CD4-positive, alpha-beta T cell treated with Interleukin-17A for 1 hour (primary cell): ENCODE measurements at places on chromosomes 2 and 18.

DNA sequence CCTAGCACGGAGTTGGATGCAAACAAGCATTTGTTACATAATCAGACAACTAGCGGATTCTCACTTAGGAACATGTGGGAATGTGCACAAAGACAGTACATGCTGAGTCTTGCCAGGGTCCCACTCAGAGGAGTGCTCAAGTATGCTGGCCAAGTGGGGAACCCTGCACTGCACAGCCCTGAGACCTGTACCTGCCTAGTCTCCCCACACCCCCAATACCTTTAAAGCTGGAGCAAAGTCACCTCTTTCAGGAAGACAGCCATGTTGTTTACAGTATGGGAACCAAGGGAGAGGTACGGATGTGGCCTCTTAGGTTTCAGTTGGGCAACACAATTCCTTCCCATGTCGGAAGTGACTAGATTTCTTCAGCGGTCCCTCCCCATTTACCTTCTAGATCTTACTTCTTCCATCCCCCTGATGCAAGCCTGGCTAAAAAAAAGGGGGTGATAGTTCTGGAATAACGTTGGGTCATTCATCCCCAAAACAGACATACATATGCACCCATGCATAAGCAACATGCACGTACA is 10.7 kb downstream of the CXCR1 start:
- DNase-seq = no peak

GRCh38 chr18:58788470-58788869 is 76.2 kb upstream of the ZNF532 start:
- DNase-seq = no peak

DNA sequence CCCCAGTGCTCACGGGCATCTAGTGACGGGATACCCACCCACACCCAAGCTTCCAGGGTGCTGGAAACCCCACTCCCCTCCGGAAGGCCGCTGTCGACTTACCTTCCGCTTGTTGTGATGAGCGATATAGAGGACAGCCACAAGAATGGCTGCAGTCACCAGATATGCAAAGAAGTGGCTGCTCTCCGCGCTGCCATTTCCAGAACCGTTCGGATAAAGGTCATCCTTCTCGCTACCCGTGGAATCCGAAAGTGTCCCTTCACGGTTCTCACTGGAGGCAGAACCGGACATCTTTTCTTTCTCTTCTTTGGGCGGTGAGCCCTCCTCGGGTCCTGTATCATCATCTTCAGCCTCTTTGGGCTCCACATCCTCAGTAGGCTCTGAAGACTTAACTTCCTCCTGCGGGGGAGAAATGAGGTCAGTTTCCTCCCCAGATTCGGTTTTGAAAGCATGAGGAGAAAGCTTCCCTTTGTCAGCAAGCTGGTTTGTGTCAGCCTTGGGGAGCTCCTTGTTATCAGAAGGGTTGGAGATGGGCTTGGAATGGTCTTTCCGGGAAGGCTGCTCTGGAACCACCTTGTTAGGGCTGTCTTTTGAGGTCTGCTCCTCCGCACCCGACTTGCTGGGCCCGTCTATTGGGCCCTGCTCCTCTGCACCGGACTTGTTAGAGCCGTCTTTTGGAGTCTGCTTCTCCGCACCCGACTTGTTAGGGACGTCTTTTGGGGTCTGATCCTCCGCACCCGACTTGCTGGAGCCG is 1.2 kb downstream of the TGOLN2 start:
- peak; percentile 65 for DNase-seq

- no peak for DNase-seq
Observed at GRCh38 chr2:130371723-130372054, 15.8 kb downstream of the PTPN18 start.

DNA sequence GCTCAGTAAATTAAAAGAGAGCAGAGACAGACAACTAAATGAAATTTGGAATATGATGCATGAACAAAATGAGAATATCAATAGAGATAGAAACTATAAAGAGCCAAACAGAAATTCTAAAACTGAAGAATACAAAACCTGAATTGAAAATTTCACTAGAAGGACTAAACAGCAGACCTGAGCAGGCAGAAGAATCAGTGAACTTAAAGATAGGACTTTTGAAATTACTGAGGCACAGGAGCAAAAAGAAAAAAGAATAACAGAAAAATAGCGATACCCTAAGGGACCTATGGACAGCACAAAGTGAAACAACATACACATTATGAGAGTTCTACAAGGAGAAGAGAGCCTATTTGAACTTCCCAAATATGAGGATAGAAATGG is 41.6 kb downstream of the UNC50 start:
- DNase-seq = no peak

DNA sequence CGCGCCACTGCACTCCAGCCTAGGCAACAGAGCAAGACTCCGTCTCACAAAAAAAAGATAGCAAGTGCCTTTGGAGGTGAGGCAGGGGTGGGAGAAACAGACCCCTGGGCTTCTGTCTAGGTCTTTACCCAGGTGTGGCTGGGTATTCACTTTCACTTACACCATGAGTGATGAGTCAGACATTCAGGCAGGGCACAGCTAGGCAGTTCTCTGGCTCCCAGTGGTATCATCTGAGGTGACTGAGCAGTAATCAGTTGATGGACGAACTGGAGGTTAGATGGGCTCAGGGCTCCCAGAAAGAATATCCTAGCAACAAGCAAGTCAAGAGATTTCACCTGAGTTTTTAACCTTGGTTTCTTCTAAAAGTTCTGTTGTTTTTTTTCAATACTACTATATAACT is 107.0 kb upstream of the RAB6C start:
- no peak for DNase-seq

DNA sequence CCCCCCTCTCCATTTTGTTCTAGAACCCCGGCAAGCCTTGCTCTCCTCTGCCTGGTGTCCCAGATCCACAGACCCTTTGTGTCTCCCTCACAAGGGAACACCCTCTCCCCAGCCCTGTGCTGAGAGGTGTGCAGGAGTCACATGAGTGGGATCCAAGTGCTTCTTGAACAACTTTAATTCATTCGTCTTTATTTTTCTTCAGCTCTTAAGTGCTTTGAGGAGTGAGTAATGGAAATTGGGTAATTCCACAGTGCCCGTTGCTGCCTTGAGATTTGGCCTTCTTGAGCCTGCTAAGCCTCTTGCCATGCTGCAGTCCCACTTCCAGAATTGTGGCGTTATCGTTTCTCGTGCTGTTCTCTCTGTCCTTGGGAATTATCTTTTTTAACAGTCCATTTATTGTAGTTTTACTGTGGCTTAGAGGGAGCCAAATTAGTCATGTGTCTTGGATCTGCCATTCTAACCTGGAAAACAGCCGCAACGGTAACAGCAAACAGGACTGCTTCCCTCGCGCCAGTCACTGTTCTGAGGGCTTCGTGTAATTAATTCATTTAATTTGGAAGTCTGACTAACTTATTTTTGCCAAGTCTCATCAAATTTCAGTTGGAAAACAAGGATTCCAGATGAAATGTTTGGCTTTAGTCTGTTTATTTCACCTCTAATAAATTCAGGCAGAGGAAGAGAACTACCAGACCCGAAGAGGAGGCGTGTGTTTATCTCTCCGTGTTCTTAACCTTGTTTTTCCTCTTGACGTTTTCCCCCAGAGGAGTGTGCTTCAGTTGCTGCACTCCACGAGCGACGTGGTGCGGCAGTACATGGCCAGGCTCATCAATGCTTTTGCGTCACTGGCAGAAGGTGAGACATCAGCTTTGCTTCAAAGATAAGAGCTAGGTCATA is 72.0 kb downstream of the ARMC9 start:
- no peak for DNase-seq

DNA sequence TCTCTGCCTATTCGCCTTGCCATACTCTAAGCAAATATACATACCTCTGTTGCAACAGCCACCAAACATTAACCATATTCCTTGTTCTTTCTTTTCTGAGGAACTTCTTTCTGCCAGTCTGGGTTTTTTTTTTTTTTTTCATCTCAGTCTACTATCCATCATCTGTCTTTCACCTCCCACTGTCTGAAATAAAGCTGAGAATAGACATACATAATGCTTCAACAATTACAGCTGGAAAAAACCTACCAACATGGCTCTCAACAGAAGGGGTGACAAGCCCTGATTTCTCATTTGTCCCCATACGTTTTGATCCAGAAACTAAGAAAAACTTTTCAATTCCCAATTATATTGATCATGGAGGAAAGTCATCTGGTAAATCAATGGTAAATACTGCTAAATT is 728.8 kb upstream of the POU3F3 start:
- no peak for DNase-seq

DNA sequence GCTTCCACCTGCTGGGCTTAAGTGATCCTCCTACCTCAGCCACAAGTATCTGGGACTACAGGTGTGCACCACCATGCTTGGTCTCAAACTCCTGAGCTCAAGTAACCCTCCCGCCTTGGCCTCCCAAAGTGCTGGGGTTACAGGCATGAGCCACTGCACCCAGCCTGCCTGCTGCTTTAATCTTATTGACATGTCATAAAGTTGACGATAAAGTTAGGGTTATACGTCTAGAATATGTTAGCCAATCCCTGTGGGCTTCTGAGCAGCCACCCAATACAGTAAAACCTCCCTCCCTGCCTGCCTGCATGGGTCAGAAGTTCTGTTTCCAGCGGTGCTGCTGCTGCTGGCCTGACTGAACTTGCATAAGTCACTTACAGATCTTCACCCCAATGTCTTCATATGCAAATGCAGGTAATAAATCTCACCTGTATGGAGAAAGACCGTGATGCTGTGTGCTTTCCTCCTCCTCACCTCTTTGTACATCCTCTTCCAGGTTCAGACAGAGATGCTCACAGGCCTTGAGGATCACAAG is 30.1 kb downstream of the TGIF1 start:
- no peak for DNase-seq

- DNase-seq = no peak
Observed at GRCh38 chr2:233779722-233780121, 1.6 kb downstream of the MROH2A start.

- no peak for DNase-seq
Observed at GRCh38 chr2:2664989-2665833, 334.1 kb upstream of the MYT1L start.

DNA sequence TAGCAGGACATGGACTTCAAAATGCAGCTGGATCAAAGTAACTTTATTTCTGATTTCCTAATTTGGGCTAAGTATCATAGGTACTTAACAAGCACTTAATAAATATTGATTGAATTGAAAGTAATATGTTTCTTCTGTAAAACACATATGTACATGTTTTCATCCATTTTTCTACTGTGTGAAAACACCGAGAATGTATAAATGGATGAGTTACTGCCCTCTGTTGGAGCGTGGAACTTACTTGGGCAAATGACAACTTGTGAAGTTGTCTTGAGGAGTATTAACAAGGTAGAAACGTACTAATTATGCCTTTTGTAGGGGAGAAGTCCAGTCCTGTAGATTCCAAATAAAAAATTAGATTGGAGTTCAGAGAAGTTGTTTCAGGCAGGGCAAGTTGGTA is 87.2 kb downstream of the PHLPP1 start:
- DNase-seq = no peak

- no peak for DNase-seq
Observed at GRCh38 chr2:176461098-176461808, 192.0 kb downstream of the MTX2 start.

- no peak for DNase-seq
Observed at GRCh38 chr18:59478591-59478990, 119.5 kb upstream of the LMAN1 start.

- no peak for DNase-seq
Observed at GRCh38 chr2:174331595-174332216, 3.0 kb upstream of the SP9 start.

- DNase-seq = no peak
Observed at GRCh38 chr2:237879991-237880560, 20.7 kb downstream of the RAMP1 start.

GRCh38 chr2:48414980-48415835 is 114.7 kb upstream of the STON1 start:
- no peak for DNase-seq

DNA sequence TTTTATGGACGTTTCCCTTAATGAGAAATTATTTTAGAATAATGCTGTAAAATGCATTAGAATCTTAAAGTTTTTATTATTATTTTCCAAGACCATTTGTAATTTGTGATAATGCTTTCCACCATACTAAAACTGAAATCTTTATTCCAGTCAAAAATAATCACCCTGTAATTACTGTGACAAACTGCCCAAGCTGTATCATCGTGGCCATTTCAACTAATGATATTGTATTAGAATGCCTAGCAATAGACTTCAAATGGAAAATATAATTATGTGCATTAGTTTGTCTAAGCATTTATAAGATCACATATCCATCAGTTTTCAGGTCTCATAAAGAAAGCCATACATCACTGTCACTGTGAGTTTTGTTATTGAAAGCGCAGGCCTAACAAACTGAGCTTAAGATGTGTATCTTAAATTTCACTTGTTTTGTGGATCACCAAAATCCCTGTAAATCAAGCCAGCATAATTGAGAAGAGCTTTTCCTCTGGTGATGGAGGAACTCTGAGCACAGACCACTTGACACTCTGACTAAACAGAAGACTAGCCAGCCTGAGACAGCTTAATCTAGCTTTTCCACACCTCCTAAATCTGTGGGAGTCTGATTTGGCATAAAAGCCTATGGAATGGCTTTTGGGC is 1312.2 kb upstream of the ACVR2A start:
- DNase-seq = no peak

DNA sequence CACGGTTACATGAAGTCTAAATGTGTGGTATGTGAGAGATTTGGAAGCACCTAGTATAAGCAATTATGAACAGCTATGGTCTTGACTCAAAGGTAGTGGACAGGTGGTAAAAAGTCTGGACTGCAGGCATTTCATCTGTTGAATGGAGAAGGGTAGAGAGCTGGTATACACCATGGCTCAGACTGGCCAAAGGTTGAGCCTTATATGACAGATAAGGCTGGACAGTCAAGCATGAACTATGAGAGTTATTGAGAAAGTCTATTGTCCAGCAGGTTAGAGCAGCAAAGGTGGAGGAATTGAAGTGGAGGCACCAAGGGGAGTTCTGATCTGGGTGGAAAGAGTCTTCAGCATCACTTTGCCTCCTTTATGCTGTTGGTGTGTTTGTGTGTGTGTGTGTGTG is 346.7 kb upstream of the SLC14A2 start:
- no peak for DNase-seq

GRCh38 chr18:51610481-51610880 is 413.0 kb upstream of the MEX3C start:
- no peak for DNase-seq

DNA sequence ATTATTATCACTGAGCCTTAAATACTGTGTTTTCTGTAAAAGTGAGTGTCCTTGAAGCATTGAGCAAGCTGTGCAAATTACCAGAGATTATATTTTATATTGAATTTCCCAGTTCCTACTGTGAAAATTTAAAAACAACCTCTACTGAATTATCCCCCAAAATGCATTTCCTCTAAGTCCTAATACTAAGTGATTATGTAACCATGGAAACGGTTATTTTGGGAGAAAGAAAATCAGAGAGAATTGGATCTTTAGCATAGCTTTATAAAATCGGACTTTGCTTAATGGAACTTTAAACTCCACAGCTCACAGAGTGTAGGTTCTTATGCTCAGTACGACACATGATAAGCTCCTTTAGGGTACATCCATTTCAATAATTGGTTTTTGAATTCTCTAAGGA is 19.3 kb upstream of the CHMP1B start:
- no peak for DNase-seq

- DNase-seq = no peak
Observed at GRCh38 chr18:66280470-66280869, 323.4 kb downstream of the CDH19 start.
